ENCODE measurements at places on chromosomes 3 and 15.

- no peak for DNase-seq
These were observed 48.7 kb downstream of the KLHL6 start for GRCh38 chr3:183506674-183507320.

GRCh38 chr15:71806452-71806931 lies 3.9 kb upstream of the NR2E3 start:
- DNase-seq, result no peak

- DNase-seq, result no peak
These were observed 64.3 kb downstream of the RYK start for GRCh38 chr3:134186391-134186790.

- DNase-seq, result no peak
These were observed 87.7 kb downstream of the TGFBR2 start for GRCh38 chr3:30694148-30694547.

- no peak for DNase-seq
These were observed 407.7 kb downstream of the FOXP1 start for GRCh38 chr3:71175691-71176365.

DNA sequence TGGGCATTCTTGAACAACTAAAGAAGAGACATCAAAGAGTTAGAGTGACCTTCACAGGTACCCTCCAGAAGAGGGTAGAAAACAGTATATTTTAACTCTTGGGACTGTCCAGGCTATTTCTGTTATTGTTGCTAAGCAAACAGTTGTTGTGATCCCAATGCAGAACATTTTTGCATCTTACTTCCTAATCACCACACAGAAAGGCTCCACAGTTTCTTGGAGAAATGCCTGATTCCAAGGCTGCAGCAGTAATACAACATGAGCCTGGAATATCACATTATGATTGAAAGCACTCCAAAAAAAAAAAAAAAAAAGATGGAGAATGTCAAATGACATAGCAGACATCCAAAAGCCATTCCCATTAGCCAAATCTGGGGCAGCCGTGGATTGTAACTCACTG lies 195.6 kb downstream of the CTNNB1 start:
- DNase-seq, result no peak

DNA sequence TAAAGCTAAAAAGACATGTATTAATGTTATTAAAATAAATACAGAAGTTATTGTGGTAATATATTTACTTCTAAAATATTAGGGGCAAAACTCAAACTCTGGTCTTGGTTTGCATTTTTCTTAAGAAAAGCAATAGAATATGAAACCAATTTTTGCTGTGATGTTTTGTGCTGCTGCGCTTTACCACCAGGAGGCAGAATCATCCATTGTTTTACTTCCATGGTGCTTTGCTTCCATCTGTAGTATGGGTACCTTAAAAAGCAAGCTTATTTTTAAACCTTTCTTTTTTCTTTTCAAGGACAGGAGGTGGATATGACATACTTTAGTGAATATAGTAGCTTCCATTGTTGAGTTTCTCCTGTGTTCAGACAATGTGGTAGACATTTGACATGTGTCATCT lies 46.6 kb upstream of the MRPL3 start:
- DNase-seq, result no peak

- DNase-seq, result no peak
These were observed 37.3 kb upstream of the LEKR1 start for GRCh38 chr3:156788846-156789245.

- DNase-seq, result no peak
These were observed 165.5 kb downstream of the ECT2 start for GRCh38 chr3:172915911-172916514.

GRCh38 chr3:67486883-67487282 lies 167.5 kb downstream of the SUCLG2 start:
- DNase-seq, result no peak

GRCh38 chr3:190003681-190004123 lies 117.0 kb downstream of the P3H2 start:
- no peak for DNase-seq

- no peak for DNase-seq
These were observed 128.9 kb downstream of the KLF13 start for GRCh38 chr15:31455499-31455898.

- no peak for DNase-seq
These were observed 21.4 kb upstream of the OR4F6 start for GRCh38 chr15:101781928-101782327.

GRCh38 chr3:87375231-87375682 lies 98.9 kb upstream of the POU1F1 start:
- DNase-seq, result no peak

- DNase-seq, result no peak
These were observed 4.2 kb downstream of the RAP2B start for GRCh38 chr3:153166206-153166605.

DNA sequence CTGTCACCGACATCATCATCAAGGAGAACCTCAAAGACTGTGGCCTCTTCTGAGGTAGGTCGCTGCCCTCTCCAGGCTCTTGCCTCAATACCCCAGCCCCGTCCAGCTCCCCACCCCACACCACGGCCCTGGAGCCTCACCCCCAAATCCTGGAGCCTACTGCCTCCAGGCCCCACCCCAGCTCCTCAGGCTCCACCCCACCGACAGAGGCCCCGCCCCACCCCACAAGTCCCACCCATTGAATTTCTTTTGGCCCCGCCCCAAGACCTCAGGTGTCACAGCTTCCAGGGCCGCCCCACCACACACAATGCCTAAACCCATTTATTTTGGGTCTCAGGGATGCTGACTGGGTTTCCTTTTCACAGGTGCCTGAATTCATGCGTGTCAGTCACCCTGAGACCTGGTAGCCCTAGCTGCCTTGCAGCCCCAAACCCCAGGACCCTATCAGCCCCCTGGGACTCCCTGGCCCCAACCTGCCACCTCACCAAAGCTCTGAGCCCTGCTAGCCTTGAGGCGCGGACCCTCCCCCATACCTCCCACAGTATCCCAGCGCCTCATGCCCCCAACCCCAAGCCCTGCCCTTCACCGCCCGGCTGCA lies 3.6 kb downstream of the GNAT1 start:
- DNase-seq, result no peak

- no peak for DNase-seq
These were observed 184.1 kb downstream of the MECOM start for GRCh38 chr3:169479314-169479939.

- DNase-seq, result no peak
These were observed 232.5 kb downstream of the SHQ1 start for GRCh38 chr3:72615776-72616175.

- no peak for DNase-seq
These were observed 12.6 kb downstream of the TMEM43 start for GRCh38 chr3:14137445-14137844.

GRCh38 chr3:187183210-187183862 lies 13.9 kb upstream of the RTP1 start:
- no peak for DNase-seq

- no peak for DNase-seq
These were observed 61.9 kb downstream of the SERP1 start for GRCh38 chr3:150484410-150484809.

GRCh38 chr3:190101320-190102011 lies 19.2 kb downstream of the P3H2 start:
- DNase-seq, result no peak

- DNase-seq, result no peak
These were observed 103.2 kb downstream of the DPH6 start for GRCh38 chr15:35442742-35443141.
